ENCODE measurements at places on chromosomes 1 and 21. TPM values are rescaled to one million over a fixed set of nuclear protein-coding genes. Genes with fewer than 3 reads are reported as not detected.

OR2T33 gene
- not detected for total RNA-seq

LIN28A gene
- not detected for total RNA-seq

NDUFS2 gene
- 78.6 TPM for total RNA-seq

SLC35D1 gene
- total RNA-seq, result 7.2 TPM

IGSF3 gene
- total RNA-seq, result 26.5 TPM

AKR7A3 gene
- total RNA-seq, result not detected

TMEM200B gene
- total RNA-seq, result 0.08 TPM

POTED gene
- not detected for total RNA-seq

TACSTD2 gene
- not detected for total RNA-seq

KCNA2 gene
- total RNA-seq, result 0.04 TPM

ZMPSTE24 gene
- total RNA-seq, result 37.9 TPM

LYPD8 gene
- total RNA-seq, result not detected

PAQR6 gene
- 3.8 TPM for total RNA-seq

ELF3 gene
- total RNA-seq, result 265 TPM

RPAP2 gene
- 13.0 TPM for total RNA-seq

TMCO2 gene
- not detected for total RNA-seq

RAB25 gene
- total RNA-seq, result not detected

ACOT11 gene
- 2.1 TPM for total RNA-seq

AIRE gene
- total RNA-seq, result not detected

ZNF593OS gene
- total RNA-seq, result not detected

EFCAB7 gene
- total RNA-seq, result 4.1 TPM

COL16A1 gene
- total RNA-seq, result 6.0 TPM

RCAN1 gene
- 9.6 TPM for total RNA-seq

UTS2 gene
- not detected for total RNA-seq

RBP7 gene
- 4.9 TPM for total RNA-seq

CRYAA gene
- total RNA-seq, result not detected

NGF gene
- 4.2 TPM for total RNA-seq

Data from A549 treated with DMSO at 1 μM for 4 hours (cell line).